Activated naive CD4-positive, alpha-beta T cell (primary cell): ENCODE measurements at places on chromosomes 11 and 22.

GRCh38 chr11:69278091-69278867 lies 15.7 kb upstream of the MYEOV start:
- DNase-seq, result no peak

- DNase-seq, result no peak
These were observed 1419.8 kb upstream of the TENM4 start for GRCh38 chr11:80860632-80861031.

DNA sequence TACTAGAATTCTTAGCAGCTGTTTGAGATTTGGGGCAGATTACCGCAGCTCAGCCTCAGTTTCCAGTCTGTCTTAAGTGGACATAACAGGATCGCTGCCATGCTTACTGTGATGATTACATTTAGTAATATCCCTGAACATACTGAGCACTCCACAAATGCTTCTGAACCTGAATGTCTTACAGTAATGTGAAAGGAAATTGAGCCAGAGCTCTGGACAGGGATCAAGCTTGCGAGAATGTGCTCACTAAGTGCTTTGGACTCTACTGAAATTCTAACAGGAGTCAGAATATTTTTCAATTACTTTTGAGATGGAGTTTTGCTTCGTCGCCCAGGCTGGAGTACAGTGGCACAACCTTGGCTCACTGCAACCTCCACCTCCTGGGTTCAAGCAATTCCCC lies 118.6 kb upstream of the RASSF10 start:
- DNase-seq, result no peak

DNA sequence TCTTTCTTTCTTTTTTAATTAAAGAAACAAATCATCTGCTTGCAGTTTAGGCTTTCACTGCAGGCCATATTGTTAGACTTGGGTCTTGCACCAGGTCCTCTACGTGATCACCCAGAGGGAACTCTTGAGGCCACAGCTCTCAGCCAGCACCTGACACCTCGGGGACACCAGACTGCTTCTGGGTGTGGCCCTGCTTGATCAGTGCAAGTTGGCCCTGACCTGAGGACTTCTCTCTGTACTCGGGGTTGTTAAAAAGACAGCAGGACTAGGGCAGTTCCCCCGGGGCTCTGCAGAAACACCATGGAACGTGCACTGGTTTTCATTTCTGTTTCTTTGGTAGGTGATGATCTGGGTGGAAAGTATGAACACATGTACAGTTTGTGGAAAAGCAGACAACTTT lies 51.2 kb upstream of the MYO18B start:
- no peak for DNase-seq

- DNase-seq, result no peak
These were observed 81.2 kb downstream of the PACS1 start for GRCh38 chr11:66151273-66151672.
